Thyroid gland (tissue), 4 donors: ENCODE measurements at places on chromosomes 2 and 18. TPM values are rescaled to one million over a fixed set of nuclear protein-coding genes. Genes with fewer than 3 reads are reported as not detected.
A peak's percentile ranks its signal among the peaks of the same experiment; 100 is the strongest.

TCF23 gene
- not detected for total RNA-seq

WDSUB1 gene
- total RNA-seq: 22.9 TPM

- H3K27me3 ChIP-seq: no peaks in the 10 kb centered on the region
- H3K4me3 ChIP-seq: peak overlapping the region; percentile 92
- no peaks in the 10 kb centered on the region for H3K36me3 ChIP-seq
- H3K4me1 ChIP-seq: peaks cover 17% of the 10 kb centered on the region
- H3K27ac ChIP-seq: peak overlapping the region; percentile 90
- DNase-seq: no peak
Measured at GRCh38 chr18:56639104-56639381, 651 bp upstream of the TXNL1 start.

- no peak overlapping the region for H3K27ac ChIP-seq
- DNase-seq: no peak
- no peak overlapping the region for H3K4me3 ChIP-seq
- H3K27me3 ChIP-seq: no peaks in the 10 kb centered on the region
- H3K36me3 ChIP-seq: no peaks in the 10 kb centered on the region
Measured at GRCh38 chr2:2838548-2838845, 507.4 kb upstream of the MYT1L start.

GRCh38 chr18:23134780-23135549 lies at the start of gene CABLES1:
TSS of gene CABLES1 (plus strand) at chr18:23135485. CDS start at chr18:23135763, 278 bp downstream.
- peak within 1 kb of the TSS; percentile 89 for H3K27ac ChIP-seq
- peaks cover 41% of the 10 kb centered on the region for H3K4me1 ChIP-seq
- no peaks in the 10 kb centered on the region for H3K27me3 ChIP-seq
